OCI-LY7 (cell line): ENCODE measurements at places on chromosomes 1 and 21.

GRCh38 chr1:108114033-108114599, 86.0 kb downstream of the SLC25A24 start:
- DNase-seq, result peak; percentile 36

GRCh38 chr1:44616284-44616990, 57.8 kb downstream of the TMEM53 start:
- DNase-seq, result no peak

- DNase-seq, result no peak
Observed at GRCh38 chr1:108194051-108194450, 6.1 kb downstream of the SLC25A24 start.

- DNase-seq, result no peak
Observed at GRCh38 chr1:7399514-7400125, 371.5 kb upstream of the VAMP3 start.

DNA sequence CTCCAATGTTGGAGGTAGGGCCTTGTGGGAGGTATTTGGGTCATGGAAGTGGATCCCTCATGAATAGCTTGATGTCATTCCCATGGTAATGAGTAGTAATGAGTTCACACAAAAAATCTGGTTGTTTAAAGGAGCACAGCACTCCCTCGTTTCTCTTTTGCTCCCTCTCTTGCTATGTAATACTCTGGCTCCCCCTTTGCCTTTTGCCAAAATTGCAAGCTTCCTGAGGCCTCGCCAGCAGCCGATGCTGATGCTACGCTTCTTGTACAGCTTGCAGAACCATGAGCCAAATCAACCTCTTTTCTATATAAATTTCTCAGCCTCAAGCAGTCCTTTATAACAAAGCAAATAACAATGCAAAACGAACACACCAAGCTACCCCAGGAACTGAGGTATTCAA, 80.9 kb downstream of the LHX9 start:
- no peak for DNase-seq

DNA sequence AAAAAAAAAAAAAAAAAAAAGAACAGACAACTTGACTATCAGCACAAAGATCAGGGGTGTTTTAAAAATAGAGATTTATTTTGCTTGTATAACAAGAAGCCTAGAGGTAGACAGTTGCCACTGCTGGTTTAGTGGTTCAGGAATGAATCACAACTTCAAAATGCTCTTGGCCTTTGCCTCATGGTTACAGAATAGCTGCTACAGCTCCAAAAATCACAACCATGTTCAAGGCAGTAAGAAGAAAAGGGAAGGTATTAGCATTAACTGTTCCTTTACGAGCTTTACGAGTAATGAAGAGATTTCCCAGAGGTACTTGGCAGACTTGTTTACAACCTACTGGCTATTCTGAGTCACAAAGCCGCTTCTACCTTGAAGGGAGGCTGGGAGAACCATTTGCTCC, 52.5 kb upstream of the PPM1J start:
- DNase-seq, result no peak

DNA sequence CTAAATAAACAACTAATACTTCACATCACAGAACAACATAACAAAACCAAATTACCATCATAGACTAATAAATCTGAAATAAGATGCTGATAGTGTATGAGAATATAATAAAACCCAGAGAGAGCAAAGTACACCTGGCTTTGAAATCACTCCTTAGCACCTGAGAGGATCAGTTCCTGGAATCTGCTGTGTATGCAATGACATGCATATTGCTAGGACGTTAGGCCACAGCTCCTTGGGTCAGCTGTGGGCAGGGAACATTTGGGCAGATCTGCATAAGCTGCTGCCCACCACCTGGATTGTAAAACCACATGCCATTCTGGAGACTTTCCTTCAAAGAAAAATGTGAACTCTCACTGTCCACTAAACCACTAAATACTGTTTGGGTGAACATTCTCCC, 81.1 kb downstream of the NR5A2 start:
- no peak for DNase-seq

- no peak for DNase-seq
Observed at GRCh38 chr1:6133146-6133895, 46.8 kb downstream of the CHD5 start.

GRCh38 chr1:202953392-202953791, 4.7 kb downstream of the ADIPOR1 start:
- DNase-seq, result no peak

- DNase-seq, result no peak
Observed at GRCh38 chr1:4658643-4659628, 4.5 kb downstream of the AJAP1 start.

DNA sequence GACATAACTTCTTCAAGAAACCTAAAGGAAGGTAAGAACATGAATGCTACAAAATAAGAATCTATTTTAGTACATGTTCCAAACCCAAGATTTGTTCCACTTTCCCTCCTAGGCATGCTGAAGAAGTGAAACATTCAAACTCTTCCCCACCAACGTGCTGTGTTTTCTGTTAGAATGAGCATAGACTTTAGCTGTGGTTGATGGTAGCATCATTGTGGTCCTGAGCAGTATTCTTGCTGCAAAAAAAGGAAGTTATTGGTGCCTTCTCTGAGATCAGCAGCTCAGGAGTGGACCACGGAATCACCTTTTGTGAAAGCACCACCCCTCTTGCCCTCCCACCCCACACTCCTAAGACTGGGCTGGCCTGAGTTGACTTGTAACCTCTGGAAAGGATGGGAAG, 100.4 kb upstream of the POGK start:
- no peak for DNase-seq

DNA sequence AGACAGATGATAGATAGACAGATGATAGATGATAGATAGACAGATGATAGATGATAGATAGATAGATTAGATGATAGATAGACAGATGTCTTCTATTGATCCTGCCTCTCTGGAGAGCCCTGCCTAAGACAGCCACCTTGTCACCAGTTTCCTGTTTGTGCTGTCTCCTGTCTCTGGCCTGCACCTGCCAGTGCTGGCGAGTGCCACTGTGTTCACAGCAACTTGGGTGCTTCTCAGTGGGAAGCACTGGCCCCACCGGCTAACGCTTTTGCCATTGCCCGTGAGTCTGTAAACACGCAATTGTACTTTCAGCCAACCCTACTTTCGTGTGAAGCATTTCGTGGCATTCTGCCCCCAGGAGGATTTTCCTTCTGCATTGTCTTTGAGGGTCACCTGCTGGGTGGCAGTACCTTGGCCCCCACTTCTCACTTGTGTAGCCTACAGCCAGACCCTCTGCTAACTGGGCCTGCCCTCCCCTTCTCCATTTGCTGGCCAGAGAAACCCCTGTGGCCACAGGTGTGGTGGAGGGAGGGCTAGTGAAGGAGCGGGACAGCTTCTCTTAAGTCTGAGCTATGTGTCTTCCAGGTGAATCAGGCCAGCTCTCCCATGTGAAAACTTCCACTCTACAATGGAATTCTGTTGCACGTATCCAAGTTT, 23.4 kb upstream of the PDE9A start:
- DNase-seq, result no peak

GRCh38 chr21:42121794-42122193, 50.7 kb downstream of the UMODL1 start:
- DNase-seq, result no peak

DNA sequence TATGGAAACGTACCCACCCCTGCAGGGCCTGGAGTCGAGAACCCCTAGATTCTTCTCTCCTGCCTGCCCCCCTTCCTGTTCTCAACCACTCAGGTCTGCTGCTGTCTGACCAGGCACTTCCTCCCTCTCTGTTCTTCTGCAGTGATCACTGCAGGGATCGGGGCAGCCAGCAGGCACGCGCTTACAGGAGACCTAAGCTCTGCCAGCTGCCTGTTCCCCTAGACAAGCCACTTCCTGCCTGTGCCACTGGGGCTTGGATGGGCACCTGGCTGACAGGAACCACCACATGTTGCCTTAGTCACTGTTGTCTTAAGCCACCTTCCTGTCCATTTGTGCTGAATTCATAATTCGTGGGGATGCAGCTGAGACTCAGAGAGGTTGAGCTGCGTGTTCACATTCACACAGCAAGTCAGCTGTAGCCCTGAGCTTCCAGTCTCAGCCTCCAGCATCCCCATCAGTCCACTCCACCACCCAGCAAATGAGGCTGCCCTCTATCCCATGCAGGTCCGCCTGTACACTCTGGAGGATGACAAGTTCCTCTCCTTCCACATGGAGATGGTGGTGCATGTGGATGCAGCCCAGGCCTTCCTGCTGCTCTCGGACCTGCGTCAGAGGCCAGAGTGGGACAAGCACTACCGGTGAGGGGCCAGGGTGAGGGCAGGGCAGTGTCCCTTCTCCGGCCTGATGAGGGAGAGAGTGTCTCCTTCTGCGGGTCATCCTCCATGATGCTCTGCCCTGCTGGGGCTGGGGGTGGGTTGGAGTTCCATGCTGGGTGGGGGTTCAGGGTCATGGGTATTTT, 18.6 kb downstream of the FAM151A start:
- peak; percentile 62 for DNase-seq

DNA sequence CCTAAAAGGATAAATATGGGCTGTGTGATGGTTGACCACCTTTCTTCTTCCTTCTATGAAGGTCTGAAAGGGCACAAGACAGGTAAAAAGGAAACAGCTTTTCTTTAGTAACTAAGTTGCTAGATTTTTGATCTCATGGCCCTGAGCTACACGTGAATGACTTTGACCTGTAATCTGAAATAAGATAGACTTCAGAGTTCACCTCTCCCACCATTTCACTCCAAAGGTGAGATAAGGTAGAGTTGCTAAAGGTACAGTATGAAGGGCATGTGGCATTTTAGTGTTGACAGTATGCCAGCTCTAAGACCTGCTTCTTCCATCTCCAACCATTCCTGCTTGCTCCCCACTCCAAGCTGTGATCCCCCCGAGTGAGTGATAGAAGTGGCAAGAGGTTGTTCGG, 25.8 kb upstream of the C8B start:
- DNase-seq, result no peak

GRCh38 chr1:48810740-48811139, 34.0 kb upstream of the BEND5 start:
- no peak for DNase-seq

- DNase-seq, result peak; percentile 47
Observed at GRCh38 chr21:18840239-18840638, 436.7 kb upstream of the TMPRSS15 start.

DNA sequence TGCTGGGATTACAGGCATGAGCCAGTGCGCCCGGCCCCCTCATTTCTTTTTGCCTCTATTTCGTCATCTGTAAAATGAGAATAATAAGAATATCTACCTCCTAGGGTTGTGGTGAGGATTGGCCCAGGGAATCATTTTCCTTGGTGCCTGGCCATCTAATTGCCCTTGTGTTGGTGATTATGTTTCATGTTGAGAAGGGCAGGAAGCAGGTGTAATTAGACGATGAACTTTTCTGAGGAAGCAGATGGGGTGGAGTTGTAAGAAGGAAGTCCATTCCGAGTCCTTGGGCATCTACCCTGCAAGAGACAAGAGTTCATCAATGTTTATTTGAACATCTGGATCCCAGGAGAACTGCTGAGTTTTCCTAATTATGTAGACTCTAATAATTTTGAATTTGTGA, 38.7 kb upstream of the NEK2 start:
- DNase-seq, result no peak

GRCh38 chr1:61255358-61255703, 173.0 kb downstream of the NFIA start:
- DNase-seq, result no peak

- DNase-seq, result no peak
Observed at GRCh38 chr1:204074274-204075138, 1.6 kb downstream of the SOX13 start.

DNA sequence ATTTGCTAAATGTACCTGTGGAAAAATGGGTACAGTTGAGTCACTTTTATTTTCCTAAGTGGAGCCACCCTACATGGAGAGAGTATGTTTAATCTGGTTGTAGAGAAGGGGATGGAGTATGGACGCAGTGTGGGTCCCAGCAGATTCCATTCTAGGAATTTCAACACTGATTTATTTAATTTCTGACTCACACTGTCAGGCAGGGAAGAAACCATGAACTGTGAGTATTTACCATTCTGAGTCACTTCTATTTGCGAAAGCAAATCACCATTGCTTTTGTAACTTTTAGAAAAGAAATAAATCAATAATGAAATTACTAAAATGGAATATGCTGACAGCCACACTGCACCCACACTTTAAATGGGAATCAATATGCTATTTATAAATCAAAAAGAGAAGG, 339.0 kb downstream of the DSCAM start:
- DNase-seq, result no peak

- no peak for DNase-seq
Observed at GRCh38 chr1:26574719-26575251, 45.2 kb downstream of the RPS6KA1 start.

DNA sequence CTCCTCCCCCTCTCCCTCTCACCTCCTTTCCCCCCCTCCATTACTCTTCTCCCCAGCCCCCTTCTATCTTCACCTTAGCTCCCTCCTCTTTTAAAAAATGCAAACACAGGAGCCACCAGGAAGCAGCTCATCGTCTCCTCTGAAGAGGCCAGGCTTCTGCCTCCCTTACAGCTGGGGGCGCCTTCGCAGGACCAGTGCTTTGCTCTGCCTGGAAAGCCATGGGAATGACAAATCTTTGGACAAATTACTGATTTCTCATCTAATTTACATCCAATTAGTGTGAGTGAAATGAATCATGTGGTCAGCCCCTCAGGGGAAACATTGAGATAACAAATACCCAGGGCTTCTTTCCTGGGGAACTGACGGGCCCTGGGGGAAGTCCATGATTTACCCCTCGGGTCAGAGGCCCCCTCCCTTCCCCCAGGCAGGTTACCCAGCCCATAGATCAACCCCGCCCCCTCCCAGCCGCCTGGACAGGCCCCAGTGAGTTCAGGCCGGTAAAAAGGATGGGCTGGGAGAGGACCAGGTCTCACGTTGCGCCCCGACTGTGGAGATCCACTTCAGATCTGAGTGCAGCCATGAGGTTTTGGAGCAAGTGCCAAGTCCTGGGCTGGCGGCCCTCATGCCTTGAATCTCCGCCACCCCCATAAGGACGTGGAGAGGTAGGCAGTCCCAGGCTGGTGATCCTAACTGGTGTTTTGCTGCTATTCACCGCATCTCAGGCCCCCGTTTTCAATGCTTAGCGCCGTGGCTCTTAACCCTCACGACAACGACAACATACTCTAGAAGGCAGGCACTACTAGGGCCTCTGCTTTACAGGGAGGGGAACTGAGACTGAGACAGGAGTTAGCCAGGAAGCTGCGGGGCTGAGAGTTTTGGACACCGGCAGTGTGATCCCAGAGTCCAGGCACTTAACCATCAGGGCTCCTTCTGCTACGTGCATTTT, 300.8 kb downstream of the RRAGC start:
- no peak for DNase-seq

DNA sequence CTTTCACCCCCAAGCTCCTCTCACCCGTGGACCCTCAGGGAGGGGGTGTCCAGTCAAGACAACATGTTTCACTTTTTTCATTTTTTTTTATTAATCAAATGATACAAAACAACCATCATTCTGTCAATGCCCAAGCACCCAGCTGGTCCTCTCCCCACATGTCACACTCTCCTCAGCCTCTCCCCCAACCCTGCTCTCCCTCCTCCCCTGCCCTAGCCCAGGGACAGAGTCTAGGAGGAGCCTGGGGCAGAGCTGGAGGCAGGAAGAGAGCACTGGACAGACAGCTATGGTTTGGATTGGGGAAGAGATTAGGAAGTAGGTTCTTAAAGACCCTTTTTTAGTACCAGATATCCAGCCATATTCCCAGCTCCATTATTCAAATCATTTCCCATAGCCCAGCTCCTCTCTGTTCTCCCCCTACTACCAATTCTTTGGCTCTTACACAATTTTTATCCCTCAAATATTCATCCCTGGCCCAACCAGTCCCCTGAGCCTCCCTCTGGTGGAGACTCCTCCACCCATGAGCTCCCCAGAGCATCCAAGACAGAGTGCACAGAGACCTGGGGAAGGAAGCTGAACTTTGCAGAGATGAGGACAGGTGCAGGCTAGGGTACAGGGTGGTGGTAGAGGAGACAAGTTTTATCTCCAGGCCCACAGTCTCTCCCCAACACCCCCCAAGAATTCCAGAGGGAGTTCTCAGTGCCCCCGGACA, 1.4 kb upstream of the S100A16 start:
- DNase-seq, result no peak
